ENCODE measurements at places on chromosomes 7 and 10. TPM values are rescaled to one million over a fixed set of nuclear protein-coding genes. Genes with fewer than 3 reads are reported as not detected.

The BCAP29 gene
- 43.2 TPM for total RNA-seq

The ABCA13 gene
- not detected for total RNA-seq

The WDR86 gene
- not detected for total RNA-seq

DNA sequence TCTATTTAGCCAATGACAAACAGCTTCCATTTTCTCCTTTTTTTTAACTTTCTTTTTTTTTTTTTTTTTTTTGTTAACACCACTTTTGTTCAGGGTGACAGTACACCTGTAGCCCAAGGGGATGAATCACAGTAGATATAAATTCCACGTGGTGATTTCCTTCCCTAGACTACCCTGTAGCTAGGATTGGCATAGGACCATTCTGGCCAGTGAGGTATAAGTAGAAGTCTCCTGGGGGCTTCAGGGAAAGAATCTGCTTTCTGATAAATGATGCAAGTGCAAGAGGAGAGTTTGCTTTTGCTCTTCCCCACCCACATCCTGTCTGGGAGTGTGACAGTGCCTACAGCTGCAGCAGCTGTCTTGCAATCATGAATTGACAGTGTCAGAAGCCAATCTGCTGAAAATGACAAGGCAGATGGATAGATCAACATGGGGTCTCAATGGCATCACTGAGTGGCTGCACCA lies 63.2 kb upstream of the TOMM7 start:
- H3K27ac ChIP-seq = no peak overlapping the region
- H3K36me3 ChIP-seq = no peaks in the 10 kb centered on the region
- H3K27me3 ChIP-seq = no peaks in the 10 kb centered on the region
- no peak overlapping the region for H3K4me3 ChIP-seq

GRCh38 chr10:4190876-4191275 lies 405.9 kb upstream of the KLF6 start:
- H3K27ac ChIP-seq = no peak overlapping the region
- DNase-seq = no peak
- H3K4me3 ChIP-seq = no peak overlapping the region
- H3K4me1 ChIP-seq = no peaks in the 10 kb centered on the region
- no peaks in the 10 kb centered on the region for H3K36me3 ChIP-seq

GRCh38 chr10:124025660-124026588 lies 67.5 kb downstream of the CHST15 start:
- H3K27me3 ChIP-seq = no peaks in the 10 kb centered on the region
- H3K4me3 ChIP-seq = no peak overlapping the region
- DNase-seq = peak; percentile 15
- no peaks in the 10 kb centered on the region for H3K36me3 ChIP-seq
- peaks cover 12% of the 10 kb centered on the region for H3K4me1 ChIP-seq

- no peak overlapping the region for H3K27ac ChIP-seq
- no peak overlapping the region for H3K4me3 ChIP-seq
- H3K4me1 ChIP-seq = no peaks in the 10 kb centered on the region
- H3K27me3 ChIP-seq = no peaks in the 10 kb centered on the region
Observed at GRCh38 chr7:158397885-158398284, 189.7 kb downstream of the PTPRN2 start.

- no peak for DNase-seq
- no peak overlapping the region for H3K4me3 ChIP-seq
- no peak overlapping the region for H3K27ac ChIP-seq
- no peaks in the 10 kb centered on the region for H3K36me3 ChIP-seq
Observed at GRCh38 chr10:131000743-131001142, 310.8 kb downstream of the TCERG1L start.

GRCh38 chr10:86252079-86252478 lies 114.5 kb downstream of the GRID1 start:
- no peaks in the 10 kb centered on the region for H3K36me3 ChIP-seq
- peaks cover 20% of the 10 kb centered on the region for H3K4me1 ChIP-seq
- no peaks in the 10 kb centered on the region for H3K27me3 ChIP-seq
- no peak overlapping the region for H3K4me3 ChIP-seq
- H3K27ac ChIP-seq = no peak overlapping the region
- no peak for DNase-seq

DNA sequence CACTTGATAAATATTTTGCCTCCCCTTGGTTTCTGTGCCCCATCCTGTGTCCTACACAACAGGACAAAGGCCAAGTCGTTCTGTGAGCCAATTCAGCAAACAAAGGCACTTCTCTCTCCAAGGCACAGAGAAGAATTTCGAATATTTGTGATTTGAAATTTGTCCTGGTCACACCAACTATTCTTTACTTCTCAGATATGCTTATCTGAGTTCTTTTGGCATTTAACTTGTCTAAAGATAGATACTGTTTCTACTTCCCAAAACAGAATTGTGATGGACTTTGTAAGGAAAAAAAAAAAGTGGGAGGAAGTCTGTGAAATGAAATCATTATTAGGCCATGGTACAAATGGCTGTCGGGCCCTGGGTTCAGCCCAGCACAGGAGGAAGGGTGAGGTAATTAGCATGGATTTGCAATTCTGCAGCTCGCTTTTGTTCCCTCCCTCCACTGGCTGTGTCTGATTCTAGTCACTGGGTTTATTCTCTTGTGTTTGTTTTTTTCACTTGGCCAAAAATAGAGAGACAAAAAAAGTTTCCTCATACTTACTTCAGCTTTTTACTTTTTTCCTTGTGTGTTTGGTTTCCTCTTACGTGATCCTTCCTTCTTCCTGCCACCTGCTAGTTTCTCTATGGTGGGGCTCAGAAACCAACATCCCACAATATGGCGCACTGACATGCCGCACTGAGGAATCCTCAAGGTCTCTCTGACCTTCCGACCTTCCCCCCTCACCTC lies 108.2 kb upstream of the MKLN1 start:
- no peak overlapping the region for H3K27ac ChIP-seq
- no peaks in the 10 kb centered on the region for H3K36me3 ChIP-seq
- DNase-seq = no peak
- H3K4me1 ChIP-seq = no peaks in the 10 kb centered on the region
- no peak overlapping the region for H3K4me3 ChIP-seq

GRCh38 chr10:69893271-69893900 lies 91.7 kb downstream of the COL13A1 start:
- no peak overlapping the region for H3K4me3 ChIP-seq
- DNase-seq = no peak
- no peaks in the 10 kb centered on the region for H3K36me3 ChIP-seq
- no peaks in the 10 kb centered on the region for H3K4me1 ChIP-seq
- H3K27me3 ChIP-seq = no peaks in the 10 kb centered on the region

GRCh38 chr7:132250480-132251326 lies 325.6 kb downstream of the PLXNA4 start:
- no peak overlapping the region for H3K4me3 ChIP-seq
- DNase-seq = no peak
- peaks cover 17% of the 10 kb centered on the region for H3K27me3 ChIP-seq
- no peaks in the 10 kb centered on the region for H3K4me1 ChIP-seq
- no peaks in the 10 kb centered on the region for H3K36me3 ChIP-seq

- H3K36me3 ChIP-seq = no peaks in the 10 kb centered on the region
- no peak overlapping the region for H3K27ac ChIP-seq
- H3K4me3 ChIP-seq = no peak overlapping the region
- H3K4me1 ChIP-seq = peaks cover 13% of the 10 kb centered on the region
- DNase-seq = no peak
Observed at GRCh38 chr7:100641860-100642533, 645 bp upstream of the TFR2 start.

GRCh38 chr10:31820096-31820495 lies 108.5 kb downstream of the ARHGAP12 start:
- H3K4me3 ChIP-seq = no peak overlapping the region
- no peak overlapping the region for H3K27ac ChIP-seq
- peaks cover 28% of the 10 kb centered on the region for H3K36me3 ChIP-seq
- H3K4me1 ChIP-seq = no peaks in the 10 kb centered on the region

DNA sequence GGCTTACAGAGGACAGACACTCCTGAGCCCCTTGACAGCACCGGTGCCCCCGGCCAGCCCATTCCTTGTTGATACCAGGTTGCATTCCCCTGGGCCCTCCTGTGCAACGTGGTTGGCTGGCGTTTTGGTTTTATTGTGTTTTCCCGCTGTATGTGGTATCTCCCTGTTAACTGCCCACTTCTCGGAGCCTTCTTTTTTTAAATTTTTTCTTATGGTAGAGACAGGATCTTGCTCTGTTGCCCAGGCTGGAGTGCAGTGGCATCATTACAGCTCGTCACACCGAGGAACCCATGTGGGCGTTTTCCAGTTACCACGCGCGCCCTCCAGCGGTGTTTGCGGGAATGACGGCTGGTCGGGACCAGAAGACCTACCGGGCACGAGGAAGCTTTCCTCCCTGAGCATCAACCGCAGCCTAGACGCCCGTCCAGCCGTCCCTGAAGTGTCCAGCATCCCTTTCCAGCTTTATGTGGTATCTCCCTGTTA lies 16.9 kb upstream of the ZFAND2A start:
- peak; percentile 72 for DNase-seq
- peaks cover 18% of the 10 kb centered on the region for H3K4me1 ChIP-seq
- no peaks in the 10 kb centered on the region for H3K27me3 ChIP-seq
- H3K27ac ChIP-seq = peak overlapping the region; percentile 41
- no peaks in the 10 kb centered on the region for H3K36me3 ChIP-seq
- peak overlapping the region; percentile 56 for H3K4me3 ChIP-seq

GRCh38 chr7:45712057-45712689 lies 138.0 kb downstream of the ADCY1 start:
- H3K27me3 ChIP-seq = peaks cover 14% of the 10 kb centered on the region
- no peak overlapping the region for H3K4me3 ChIP-seq
- no peak overlapping the region for H3K27ac ChIP-seq
- DNase-seq = no peak
- H3K36me3 ChIP-seq = no peaks in the 10 kb centered on the region

DNA sequence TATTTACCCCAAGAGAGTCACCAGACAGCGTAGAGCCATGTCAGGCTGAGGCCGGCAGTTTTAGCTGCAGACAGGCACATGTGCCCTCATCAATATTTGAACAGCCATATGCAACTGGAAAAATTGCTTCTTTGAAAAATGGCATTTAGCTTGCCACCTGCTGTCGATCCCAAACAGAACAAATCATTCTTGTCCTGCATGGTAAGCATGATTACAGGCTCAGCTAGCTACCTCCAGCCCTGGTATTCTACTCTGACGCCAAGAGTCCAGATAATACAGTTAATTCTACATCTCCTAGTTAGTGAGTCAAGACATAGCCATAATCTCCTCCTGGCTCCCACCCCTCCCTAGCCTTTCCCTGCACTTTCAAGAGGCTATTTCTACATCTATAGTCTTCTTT lies 7.7 kb downstream of the CREB3L2 start:
- H3K4me3 ChIP-seq = no peak overlapping the region
- H3K27me3 ChIP-seq = no peaks in the 10 kb centered on the region
- DNase-seq = no peak
- H3K27ac ChIP-seq = no peak overlapping the region
- no peaks in the 10 kb centered on the region for H3K36me3 ChIP-seq
- no peaks in the 10 kb centered on the region for H3K4me1 ChIP-seq

- no peak overlapping the region for H3K4me3 ChIP-seq
- H3K27ac ChIP-seq = no peak overlapping the region
- no peaks in the 10 kb centered on the region for H3K27me3 ChIP-seq
- H3K4me1 ChIP-seq = no peaks in the 10 kb centered on the region
Observed at GRCh38 chr7:82230811-82231581, 212.6 kb downstream of the CACNA2D1 start.

GRCh38 chr7:90777465-90777864 lies 181.3 kb downstream of the CDK14 start:
- H3K27me3 ChIP-seq = no peaks in the 10 kb centered on the region
- DNase-seq = no peak
- no peaks in the 10 kb centered on the region for H3K4me1 ChIP-seq
- no peaks in the 10 kb centered on the region for H3K36me3 ChIP-seq

Measured in HCT116 (cell line).